ENCODE measurements at places on chromosomes 2 and 18.

DNA sequence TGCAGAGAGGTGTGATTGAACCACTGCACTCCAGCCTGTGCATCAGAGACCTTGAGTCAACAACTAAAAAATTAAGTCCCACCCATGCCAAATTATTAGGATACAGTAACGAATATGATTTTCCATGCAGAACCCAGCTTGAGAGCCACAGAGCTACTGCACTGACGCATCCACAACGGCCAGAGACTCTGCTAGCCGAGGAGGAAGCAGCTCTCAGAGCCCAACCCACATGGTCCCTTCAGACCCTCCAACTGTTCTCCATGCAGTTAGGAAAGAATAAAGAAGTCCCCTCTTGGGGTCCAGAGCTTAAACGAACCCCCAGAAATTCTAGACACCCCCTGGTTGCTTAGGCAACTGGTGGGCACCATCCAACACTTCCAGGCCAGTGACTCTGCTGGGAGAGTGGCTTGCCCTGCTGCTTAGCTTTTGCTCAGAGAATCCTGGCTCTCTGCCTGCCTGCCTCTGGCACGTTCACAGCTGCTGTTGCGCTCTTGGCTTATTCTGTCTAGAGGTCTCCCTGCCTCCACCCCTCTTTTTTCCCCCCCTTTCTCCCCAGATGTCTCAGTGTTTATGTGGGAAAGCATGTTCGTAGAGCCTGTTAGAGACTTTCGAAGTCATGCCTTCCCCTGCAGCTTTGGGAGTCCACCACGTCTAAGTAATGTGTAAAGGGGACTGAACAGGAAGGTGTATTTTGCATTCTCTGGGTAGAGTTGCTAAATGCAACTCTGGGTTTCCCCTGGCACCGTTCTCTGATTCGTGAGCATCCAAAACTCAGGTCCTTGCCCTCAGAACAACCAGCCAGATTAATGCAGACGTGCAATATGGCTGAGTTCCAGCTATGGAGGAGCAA, 26.0 kb upstream of the SP3 start:
- no peak for DNase-seq

DNA sequence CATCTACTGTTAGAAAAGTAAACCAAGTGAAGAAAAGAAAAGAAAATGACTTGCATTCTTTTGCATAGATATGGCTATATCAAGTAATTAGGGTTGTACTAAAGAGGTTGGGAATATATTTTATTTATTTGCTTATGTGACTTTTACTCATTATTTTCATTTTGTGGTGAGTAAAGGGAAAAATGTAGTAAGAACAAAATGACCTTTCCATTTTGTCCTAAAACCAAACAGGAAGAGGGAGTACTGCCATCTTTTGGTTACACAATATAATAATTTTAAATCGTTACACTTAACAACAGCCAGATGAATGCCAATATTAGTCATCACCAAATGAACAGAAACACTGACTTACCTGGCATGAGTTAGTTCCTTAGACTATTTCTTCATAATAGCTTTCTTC, 47.3 kb upstream of the NDUFV2 start:
- DNase-seq = no peak

GRCh38 chr18:39487932-39488331, 1922.3 kb upstream of the CELF4 start:
- DNase-seq = no peak

- DNase-seq = no peak
Observed at GRCh38 chr18:66575263-66575662, 28.6 kb downstream of the CDH19 start.

GRCh38 chr2:183371545-183371944, 247.3 kb downstream of the NUP35 start:
- no peak for DNase-seq
